Stimulated activated CD4-positive, alpha-beta T cell treated with anti-CD3 and anti-CD28 coated beads, TNF-alpha, amount 100 ng/mL, for 4 hours (primary cell): ENCODE measurements at places on chromosomes 6 and 20.

DNA sequence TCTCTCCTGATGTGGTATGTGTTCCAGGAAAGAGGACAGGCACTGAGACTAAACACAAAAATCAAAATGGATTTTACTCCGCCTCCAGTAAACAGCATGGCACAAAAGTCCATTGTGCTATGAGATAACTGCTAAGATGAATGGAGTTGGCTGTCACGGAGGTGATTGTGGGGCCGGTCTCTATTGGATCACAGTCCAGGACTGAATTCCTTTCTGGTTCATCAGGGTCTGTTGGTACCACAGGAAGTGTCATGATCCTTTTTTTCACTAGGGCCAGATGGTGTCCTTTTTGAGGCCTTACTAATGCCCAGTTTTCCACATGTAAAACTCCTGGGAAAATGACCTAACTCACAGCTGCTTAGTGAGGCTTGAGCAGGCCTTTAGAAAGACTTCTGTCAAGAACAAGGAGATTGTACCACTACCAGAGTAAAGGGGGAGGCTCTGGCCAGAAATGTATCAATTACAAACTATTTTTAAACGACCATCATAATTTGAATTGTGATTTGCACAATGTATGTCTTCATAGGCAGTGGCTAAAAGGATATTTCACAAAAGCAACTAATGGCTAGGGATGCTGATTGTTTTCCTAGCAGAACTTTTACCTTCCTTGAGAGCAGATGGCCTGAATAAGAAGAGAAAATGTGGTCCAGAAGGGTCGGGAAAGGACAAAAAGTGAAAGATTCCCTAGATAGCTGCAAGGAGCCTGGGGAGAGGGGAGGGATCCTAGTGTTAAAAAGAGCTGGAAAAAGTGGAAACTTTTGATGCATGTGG lies 192.2 kb upstream of the POU3F2 start:
- no peak for DNase-seq

DNA sequence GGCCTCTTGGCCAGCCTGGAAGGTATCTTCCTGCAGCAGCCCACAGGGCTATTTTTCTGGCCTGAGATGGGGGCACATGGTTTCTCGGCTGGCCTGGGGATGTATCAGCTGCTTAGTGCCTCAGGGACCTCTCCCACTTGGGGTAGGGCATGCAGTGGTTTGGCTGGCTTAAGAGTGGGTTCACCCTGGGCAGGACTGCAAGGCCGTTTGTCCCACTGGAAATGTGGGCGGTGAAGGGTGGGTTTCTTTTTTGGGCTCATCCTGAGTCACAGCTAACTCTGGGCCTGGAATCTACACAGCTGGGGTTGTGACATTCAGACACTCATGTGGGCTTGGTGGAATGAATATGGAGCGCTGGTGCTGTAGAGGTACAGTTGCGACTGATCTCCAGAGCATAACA lies 62.0 kb downstream of the CDH26 start:
- DNase-seq = no peak

DNA sequence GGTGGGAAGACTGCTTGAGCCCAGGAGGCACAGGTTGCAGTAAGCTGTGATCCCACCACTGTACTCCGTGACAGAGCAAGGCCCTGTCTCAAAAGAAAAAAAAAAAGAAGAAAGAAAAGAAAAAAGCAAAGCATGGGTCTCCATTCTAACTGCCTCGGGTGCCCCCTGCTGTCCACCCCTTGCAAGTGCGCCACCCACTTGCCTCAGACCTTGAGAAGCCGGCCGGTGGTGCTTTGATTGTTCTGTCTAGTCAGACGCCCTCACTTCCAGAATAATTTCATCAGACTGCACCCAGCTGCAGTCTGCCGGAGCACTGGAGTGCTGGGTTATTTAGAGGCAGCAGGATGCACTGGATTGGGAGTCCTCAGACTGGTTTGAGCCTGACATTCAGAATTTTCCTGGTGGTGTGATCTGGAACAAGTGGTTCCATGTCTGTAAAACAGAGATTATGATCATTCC lies 17.6 kb upstream of the TM9SF4 start:
- peak; percentile 54 for DNase-seq

DNA sequence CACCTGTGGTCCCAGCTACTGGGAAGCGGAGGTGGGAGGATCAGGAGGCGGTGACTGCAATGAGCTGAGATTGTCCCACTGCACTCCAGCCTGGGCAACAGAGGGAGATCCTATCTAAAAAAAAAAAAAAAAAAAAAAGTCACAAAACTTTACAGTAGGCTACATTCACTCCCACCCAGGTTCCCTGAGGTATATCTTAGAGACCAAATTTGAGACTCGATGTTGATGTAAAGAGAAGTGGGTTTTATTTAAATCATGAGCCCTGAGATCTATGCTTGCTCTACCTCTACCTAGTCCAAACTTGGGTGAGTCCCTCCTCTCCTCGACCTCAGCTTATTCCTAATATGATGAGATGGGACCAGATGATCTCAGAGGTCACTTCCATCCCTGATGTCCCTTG lies 8.8 kb upstream of the DEF6 start:
- DNase-seq = no peak

DNA sequence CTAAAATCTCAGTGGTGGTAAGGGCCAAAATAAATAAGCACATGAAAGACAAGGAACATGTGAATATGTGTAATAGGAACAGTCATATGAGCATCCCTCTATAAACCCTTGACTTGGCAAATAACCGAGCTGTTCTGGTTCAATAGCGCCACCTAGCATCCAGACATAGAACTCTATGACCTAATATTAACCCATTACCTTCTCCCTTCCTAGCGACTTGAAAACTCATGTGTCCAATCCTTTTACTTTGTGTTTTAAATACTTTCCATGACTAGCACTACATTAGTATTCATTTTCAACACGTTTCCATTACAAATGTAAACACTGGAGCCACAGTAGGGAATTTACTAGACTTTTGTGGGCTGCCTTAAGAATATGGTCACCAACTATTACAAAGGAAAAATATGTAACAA lies 279.7 kb downstream of the UST start:
- no peak for DNase-seq

GRCh38 chr6:85394853-85395538 lies 54.9 kb upstream of the NT5E start:
- DNase-seq = no peak

GRCh38 chr20:58081846-58082245 lies 146.6 kb downstream of the ANKRD60 start:
- no peak for DNase-seq

- no peak for DNase-seq
These were observed 9.6 kb downstream of the BPIFB3 start for GRCh38 chr20:33063271-33063670.

GRCh38 chr6:90294989-90295853 lies 1.4 kb downstream of the BACH2 start:
- DNase-seq = peak; percentile 64

- DNase-seq = no peak
These were observed 124.9 kb downstream of the ADAT2 start for GRCh38 chr6:143325379-143326140.

GRCh38 chr20:3307725-3308124 lies 68.7 kb upstream of the SLC4A11 start:
- DNase-seq = no peak

DNA sequence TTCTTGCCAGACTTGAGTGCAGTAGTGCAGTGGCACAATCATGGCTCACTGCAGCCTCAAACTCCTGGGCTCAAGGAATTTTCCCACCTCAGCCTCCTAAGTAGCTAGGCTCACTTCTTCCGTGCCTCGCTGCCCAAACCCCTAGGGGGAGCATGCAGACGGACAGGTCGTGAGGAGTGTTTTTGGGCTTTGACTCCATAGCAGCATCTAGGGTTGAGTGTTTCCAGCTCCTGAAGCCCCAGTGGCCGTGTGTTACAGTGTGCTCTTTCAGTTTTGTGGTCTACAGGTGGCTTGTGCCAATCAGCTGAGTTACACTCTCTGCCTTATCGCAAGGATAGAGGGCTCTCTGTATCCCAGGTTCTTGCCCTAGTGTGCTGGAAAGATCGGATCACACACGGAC lies 33.4 kb downstream of the NCOA3 start:
- no peak for DNase-seq

DNA sequence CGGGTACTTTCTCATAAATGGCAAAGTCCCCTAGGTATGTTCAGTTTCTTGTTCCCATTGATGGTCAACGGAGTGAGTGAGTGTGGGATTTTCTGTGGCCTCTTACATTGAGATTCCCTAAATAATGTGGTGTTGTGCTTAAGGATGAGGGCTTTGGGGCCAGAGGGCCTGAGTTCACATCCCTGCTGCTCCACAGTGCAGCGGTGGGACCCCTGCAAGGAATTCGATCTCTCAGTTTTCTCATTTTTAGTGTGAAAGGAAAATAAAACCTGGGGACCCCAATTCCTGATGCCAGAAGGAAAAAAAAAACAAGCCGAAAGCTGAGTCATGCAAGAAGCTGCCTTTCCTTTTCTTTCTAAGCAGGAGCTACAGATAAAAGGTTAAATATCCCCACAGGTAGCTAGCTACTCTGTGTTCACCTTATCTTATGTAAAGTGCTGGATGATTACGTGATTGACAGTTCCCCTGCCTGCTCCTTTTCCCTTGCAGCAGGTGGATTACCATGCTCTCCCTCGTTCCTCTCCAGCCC lies 120.2 kb upstream of the CLDN20 start:
- no peak for DNase-seq

DNA sequence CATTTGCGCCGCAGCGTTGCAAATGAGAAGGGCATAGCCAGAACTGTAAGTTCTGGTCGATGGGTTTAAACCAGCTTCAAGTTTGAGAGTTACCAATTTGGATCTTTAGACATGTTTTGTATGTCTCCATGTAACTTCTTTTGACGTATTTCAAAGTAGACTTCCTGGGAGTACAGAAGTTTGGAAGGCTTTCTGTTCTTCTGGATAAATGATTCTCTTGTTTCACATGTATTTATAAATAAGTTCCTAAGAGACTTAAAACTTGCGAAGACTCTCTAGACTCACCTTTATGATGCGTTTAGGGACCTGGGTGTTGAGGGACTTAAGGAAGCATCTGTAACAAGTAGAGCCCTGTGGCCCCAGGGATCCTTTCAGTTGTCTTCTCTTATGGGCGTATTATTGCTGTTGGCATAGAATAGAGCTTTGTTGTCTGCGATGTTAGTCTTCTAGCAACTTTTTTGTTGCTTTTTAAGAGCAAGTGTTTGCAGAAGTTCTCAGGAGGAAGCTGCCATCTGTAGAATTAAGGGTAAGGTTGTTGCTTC lies 1.3 kb downstream of the CDYL start:
- DNase-seq = no peak

GRCh38 chr6:5139828-5140771 lies 55.0 kb downstream of the PPP1R3G start:
- no peak for DNase-seq

- peak; percentile 47 for DNase-seq
These were observed 878 bp downstream of the HLA-C start for GRCh38 chr6:31270788-31271640.

GRCh38 chr6:4294636-4295035 lies 159.3 kb upstream of the ECI2 start:
- no peak for DNase-seq

DNA sequence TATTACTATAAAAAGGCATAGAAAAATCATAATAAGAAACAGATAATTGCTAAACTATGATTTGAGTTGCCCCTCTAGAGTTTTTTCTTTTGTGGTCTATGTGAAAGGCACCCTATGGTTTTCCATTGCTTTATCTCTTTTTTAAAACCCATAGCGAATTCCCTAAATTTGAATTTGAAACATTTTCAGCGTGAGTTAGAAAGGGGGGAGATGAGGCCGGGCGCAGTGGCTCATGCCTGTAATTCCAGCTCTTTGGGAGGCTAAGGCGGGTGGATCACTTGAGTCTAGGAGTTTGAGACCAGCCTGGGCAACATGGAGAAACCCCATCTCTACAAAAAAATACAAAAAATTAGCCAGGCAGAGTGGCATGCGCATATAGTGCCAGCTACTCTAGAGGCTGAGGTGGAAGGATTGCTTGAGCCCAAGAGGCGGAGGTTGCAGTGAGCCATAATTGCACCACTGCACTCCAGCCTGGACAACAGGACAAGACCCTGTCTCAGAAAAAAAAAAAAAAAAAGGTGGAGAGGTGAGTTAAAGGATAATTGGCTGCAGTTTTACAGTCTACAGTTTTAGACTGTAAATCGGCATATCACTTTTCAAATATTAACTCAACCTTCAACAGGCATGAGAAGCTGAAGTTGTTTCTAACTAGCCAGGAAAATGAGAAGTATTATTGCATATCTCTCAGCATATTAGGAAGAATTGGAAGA lies 46.3 kb downstream of the SHLD1 start:
- no peak for DNase-seq

GRCh38 chr6:108685970-108686369 lies 125.3 kb downstream of the FOXO3 start:
- no peak for DNase-seq

DNA sequence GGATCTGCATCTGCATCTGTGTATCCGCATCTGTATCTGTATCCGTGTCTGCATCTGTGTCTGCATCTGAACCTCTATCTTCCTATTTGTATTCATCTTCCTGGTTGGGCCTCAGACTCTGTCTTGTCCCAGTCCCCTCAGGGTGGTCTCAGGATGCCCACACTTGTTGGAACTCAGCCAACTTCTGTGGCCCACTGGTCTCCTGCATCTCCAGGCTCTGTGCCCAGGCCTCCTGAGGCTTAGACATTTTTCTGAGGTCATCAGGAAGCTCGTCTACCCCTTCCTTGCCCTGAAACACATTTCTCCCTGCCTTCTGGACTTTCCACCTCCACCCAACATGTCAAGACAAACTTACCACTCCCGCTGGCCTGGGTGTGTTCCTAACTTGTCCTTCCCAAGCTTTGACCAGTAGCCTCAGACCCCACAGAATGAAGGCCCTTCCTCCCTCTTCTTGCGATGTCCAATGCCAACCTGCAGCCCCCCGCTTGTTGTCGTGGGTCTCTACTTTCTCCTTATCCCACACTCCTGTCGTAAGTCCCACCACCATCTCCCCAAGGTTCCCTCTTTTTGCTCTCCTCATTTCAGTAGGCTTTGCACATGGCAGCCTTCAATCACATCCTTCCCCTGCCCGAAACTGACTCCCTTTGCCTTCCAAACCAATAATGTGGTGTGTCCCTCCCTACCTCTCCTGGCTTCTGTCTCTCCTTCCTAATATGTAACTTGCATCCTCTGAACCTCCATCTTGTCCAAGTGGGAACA lies 176.5 kb downstream of the DLL1 start:
- no peak for DNase-seq

DNA sequence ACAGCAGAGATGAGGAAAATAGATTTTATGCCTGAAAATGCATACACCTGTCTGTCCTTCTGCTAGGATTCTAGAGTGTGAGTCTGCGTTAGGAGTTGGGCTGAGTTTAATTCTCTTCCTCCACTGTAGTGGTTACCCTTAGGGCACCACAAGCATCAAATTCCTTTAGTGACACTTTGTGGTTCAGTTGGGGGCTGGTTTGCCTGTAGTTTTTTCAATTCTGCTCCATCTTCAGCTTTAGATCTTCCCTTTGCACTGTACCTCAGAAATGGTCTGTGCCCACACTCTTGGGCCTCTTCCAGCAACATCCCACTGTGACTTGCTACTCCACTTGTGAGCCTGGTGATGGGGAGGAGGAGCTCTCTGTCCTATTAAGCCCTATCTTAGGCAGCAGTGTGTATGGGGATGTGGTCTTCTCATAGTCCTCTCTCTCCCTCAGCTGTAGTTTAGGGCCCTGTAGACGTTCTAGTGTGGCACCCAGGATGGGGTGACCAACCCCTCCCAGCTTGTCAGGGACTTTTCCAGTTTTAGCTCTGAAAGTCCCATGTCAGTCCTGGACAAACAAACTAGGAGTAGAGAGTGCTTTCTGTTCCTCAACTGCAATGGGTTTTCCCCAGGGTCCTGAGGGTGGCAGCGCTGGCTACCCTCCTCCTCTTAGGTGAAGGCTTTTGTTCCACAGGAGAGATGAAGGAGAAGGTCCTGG lies 19.7 kb upstream of the OGFRL1 start:
- DNase-seq = no peak
